Activated CD4-positive, alpha-beta memory T cell treated with anti-CD3 and anti-CD28 coated beads, Interleukin-2, amount 10 ng/mL, durations not matched to agents 7 days and 5 days (primary cell): ENCODE measurements at places on chromosomes 5 and 9.

GRCh38 chr9:36018891-36019720 is 17.6 kb upstream of the RECK start:
- H3K4me1 ChIP-seq = no peaks in the 10 kb centered on the region
- H3K27ac ChIP-seq = no peak overlapping the region
- DNase-seq = no peak
- H3K36me3 ChIP-seq = no peaks in the 10 kb centered on the region

DNA sequence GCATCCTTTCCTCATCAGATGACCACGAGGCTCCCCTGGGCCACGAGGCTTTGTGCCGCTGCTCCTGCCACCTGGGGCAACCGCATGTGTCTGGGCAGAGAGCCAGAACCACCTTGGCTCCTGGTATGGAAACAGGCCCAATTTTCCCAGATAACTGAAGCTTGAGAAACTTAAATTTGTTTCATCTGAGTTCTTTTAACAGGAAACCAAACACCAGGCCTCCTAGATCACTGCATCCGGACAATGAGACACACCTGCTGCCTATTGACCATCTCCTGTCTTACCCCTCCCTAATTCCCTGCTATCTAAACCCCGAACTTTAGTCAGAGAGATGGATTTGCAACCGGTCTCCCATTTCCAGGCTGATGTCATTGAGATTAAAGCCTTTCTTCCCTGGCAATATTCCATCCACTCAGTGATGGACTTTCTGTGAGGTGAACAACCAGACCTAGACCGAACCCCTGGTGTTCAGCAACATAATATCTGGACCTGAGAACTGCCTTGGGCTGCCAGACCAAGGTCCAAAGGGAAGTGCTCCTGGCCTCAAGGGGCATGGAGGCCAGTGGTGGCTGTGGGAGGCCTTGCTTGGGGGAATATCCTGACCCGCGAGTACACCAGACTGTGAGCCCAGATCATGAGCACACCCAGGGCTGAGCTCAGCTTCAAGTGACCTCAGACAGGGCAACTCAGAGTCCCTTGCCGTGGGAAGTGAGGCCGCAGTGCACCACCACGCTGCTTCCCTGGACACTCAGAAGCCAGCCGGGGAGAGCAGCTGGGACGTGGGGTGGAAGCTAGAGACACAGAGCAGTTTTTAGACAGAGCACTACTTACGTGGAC is 199.7 kb downstream of the HSPA4 start:
- no peaks in the 10 kb centered on the region for H3K36me3 ChIP-seq
- no peaks in the 10 kb centered on the region for H3K27me3 ChIP-seq
- DNase-seq = no peak
- H3K27ac ChIP-seq = no peak overlapping the region

DNA sequence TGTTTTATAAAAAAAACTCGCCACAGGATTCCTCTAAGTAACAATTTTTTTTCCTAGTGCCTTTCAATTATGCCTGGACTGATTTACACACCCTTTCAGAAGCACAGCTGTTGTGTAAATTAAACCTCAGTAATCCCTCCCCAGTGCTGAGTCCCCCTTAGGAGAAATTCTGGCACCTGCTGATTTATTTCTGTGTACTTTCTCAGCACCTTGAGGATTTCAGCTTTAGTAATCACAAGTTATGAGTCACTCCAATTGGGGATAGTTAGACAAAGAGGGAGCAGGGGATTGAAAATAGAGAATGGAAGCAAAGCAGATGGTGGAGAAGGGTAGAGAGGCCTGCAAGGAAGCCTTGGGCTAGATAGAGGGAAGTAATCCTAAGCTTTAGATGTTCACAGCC is 171.7 kb downstream of the TTLL11 start:
- no peak for DNase-seq
- no peaks in the 10 kb centered on the region for H3K4me1 ChIP-seq
- no peaks in the 10 kb centered on the region for H3K27me3 ChIP-seq
- H3K27ac ChIP-seq = no peak overlapping the region

DNA sequence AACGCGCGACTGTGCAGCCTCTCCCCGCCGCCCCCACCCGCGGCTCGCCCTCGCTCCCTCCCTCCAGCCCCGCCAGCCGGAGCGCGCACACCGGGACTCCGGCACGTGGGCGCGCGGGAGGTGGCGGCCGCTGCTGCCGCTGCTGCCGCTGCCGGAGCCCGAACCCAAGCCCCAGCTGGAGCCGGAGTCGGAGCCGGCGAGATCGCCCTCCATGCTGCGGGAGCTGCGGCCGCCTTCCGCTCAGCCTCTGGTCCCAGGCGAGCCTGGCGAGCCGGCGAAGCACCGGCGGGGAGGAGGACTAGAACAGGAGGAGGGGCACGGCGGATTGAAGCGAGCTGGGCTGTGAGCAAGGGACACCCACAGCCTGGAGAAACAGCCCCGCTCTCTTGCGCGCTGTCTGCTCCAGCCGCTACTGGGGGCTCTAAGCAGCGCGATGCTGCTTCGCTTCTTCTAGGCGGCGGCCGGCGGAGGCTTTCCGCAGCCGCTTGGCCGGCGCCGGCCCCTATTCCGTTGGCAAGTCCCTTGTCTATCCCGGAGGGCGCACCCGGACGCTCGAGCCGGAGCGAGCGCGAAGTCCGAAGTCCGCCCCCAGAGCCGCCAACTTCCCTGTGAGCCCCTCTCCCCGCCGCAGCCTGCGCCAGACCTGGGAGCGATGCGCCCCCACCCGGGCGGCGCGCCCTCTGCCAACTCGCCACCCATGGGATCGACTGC is 598.7 kb upstream of the SGCD start:
- H3K27ac ChIP-seq = no peak overlapping the region
- no peaks in the 10 kb centered on the region for H3K4me1 ChIP-seq
- no peak overlapping the region for H3K4me3 ChIP-seq
- no peaks in the 10 kb centered on the region for H3K36me3 ChIP-seq
- DNase-seq = no peak

GRCh38 chr5:174397206-174397605 is 327.2 kb upstream of the MSX2 start:
- no peaks in the 10 kb centered on the region for H3K4me1 ChIP-seq
- H3K27me3 ChIP-seq = peaks cover 1% of the 10 kb centered on the region

- H3K4me3 ChIP-seq = no peak overlapping the region
- no peaks in the 10 kb centered on the region for H3K27me3 ChIP-seq
- peaks cover 12% of the 10 kb centered on the region for H3K4me1 ChIP-seq
- DNase-seq = no peak
Measured at GRCh38 chr5:149857499-149857898, 87.1 kb downstream of the PDE6A start.

- H3K27me3 ChIP-seq = peaks cover 6% of the 10 kb centered on the region
- no peak overlapping the region for H3K27ac ChIP-seq
- DNase-seq = no peak
- no peak overlapping the region for H3K4me3 ChIP-seq
- H3K36me3 ChIP-seq = peaks cover 13% of the 10 kb centered on the region
Measured at GRCh38 chr9:136995362-136995761, 1.0 kb downstream of the CLIC3 start.

DNA sequence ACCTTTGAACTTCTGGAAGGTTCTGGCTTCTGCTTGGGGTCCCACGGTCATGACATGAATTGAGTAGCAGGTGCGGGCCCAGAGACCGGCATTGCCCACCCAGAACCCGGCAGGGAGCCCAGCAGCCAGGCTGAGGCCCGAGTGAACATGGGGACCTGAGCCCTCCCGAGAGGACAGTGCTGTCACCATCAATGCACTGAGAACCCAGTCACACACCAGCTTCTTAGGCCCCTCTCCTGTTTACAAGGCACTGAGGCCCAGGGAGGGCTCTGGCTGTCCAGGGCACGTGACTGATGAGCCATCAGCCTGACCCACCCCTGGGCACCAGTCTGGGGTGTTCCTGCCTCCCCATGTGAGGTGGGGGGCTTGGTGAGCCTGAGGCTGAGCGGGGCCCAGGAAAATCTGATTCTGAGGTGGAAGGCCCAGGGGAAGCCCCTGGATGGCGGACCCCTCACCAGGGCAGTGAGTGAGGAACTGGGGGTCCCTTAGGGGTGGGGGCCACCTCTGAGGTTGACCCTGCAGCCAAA is 60.3 kb upstream of the RNU6ATAC start:
- H3K27me3 ChIP-seq = no peaks in the 10 kb centered on the region
- H3K4me1 ChIP-seq = no peaks in the 10 kb centered on the region
- no peak for DNase-seq
- no peak overlapping the region for H3K27ac ChIP-seq
- H3K36me3 ChIP-seq = no peaks in the 10 kb centered on the region
- no peak overlapping the region for H3K4me3 ChIP-seq

- no peaks in the 10 kb centered on the region for H3K36me3 ChIP-seq
- no peaks in the 10 kb centered on the region for H3K4me1 ChIP-seq
- H3K4me3 ChIP-seq = no peak overlapping the region
- H3K27ac ChIP-seq = no peak overlapping the region
- no peak for DNase-seq
Measured at GRCh38 chr9:92185096-92185495, 69.9 kb upstream of the SPTLC1 start.

DNA sequence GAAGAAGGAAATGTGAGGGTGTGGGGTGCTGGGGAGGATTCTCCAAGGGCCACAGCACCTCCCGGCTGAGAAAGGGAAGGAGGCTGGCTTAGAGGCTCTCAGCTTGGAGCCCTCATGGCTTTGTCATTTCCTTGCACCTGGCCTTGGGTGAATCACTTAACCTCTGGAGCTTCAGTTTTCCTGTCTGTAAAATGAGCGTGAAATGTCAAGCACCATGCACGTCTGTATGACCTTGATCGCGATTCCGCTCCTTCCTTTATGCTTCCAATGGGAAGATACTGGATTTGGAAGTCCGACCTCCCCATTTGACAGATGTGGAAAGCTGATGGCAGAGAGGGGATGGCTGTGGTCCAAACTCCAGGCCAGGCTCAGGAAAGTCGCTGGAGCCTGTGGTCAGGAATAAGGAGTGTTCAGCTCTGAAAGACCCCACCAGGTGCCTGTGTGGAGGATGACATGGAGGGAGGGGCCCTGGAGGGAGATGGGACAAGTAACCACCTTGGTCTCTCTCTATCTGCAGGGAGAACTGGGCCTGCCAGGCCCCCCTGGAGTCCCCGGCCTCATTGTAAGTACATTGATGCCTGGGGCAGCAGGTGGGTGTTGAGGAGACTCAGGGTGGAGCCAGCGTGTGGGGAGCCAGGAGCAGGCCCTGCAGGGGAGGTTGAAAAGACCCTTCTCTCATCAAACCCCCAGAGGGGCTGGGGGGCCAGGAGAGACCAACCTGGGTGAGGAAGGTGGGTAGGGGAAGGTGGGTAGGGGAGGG is 66.5 kb downstream of the COL27A1 start:
- no peak overlapping the region for H3K27ac ChIP-seq
- H3K27me3 ChIP-seq = no peaks in the 10 kb centered on the region
- H3K4me3 ChIP-seq = no peak overlapping the region
- no peak for DNase-seq

GRCh38 chr5:179819296-179820126 is 1.2 kb upstream of the SQSTM1 start:
- peak overlapping the region; percentile 76 for H3K27ac ChIP-seq
- no peaks in the 10 kb centered on the region for H3K27me3 ChIP-seq
- H3K36me3 ChIP-seq = peaks cover 37% of the 10 kb centered on the region
- peak overlapping the region; percentile 70 for H3K4me3 ChIP-seq
- DNase-seq = peak; percentile 45
- peaks cover 51% of the 10 kb centered on the region for H3K4me1 ChIP-seq

- no peaks in the 10 kb centered on the region for H3K27me3 ChIP-seq
- H3K27ac ChIP-seq = no peak overlapping the region
- no peak for DNase-seq
- H3K36me3 ChIP-seq = no peaks in the 10 kb centered on the region
Measured at GRCh38 chr5:161042443-161042842, 190.4 kb upstream of the ATP10B start.

GRCh38 chr5:134106991-134107701 is 7.3 kb upstream of the TCF7 start:
- peaks cover 59% of the 10 kb centered on the region for H3K27me3 ChIP-seq
- H3K4me1 ChIP-seq = peaks cover 50% of the 10 kb centered on the region
- DNase-seq = no peak
- H3K36me3 ChIP-seq = no peaks in the 10 kb centered on the region
- no peak overlapping the region for H3K27ac ChIP-seq
- H3K4me3 ChIP-seq = no peak overlapping the region

DNA sequence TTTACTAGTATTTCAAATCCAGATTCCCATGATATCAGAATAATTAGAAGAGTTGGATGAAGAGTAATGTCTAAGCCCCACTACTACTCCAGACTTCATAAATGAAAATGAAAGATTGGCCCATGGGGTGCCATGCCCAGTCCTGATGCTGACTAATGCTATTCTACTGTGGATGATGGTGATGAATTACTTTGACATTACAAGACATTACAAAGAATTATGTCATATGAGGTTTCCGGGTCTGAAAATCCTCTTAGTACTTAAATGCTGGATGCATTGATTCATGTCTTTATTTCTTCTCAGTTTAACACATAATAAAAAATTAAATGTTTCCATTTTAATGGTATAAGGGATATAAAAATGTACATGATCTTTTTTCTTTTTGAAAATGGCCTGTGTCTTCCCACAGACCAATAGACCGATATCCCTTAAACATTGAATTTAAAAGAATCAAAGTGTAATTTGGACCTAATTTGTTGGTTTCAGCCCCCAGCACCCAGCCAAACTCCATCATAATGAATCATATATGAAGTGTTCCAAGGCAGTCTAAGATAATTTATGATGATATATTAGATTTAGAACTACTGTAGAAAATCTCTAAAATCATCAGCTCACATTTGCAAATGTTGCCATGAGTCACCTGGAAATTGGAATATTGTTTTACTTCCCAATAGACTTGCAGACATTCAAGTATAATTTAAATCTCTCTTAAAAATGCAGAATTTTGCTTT is 223.6 kb upstream of the SGCD start:
- H3K27ac ChIP-seq = no peak overlapping the region
- no peaks in the 10 kb centered on the region for H3K4me1 ChIP-seq
- H3K27me3 ChIP-seq = no peaks in the 10 kb centered on the region
- H3K4me3 ChIP-seq = no peak overlapping the region

GRCh38 chr5:170596482-170597044 is 92.7 kb downstream of the KCNIP1 start:
- no peaks in the 10 kb centered on the region for H3K36me3 ChIP-seq
- DNase-seq = no peak
- no peak overlapping the region for H3K27ac ChIP-seq
- H3K4me1 ChIP-seq = peaks cover 30% of the 10 kb centered on the region
- no peak overlapping the region for H3K4me3 ChIP-seq
- peaks cover 33% of the 10 kb centered on the region for H3K27me3 ChIP-seq

DNA sequence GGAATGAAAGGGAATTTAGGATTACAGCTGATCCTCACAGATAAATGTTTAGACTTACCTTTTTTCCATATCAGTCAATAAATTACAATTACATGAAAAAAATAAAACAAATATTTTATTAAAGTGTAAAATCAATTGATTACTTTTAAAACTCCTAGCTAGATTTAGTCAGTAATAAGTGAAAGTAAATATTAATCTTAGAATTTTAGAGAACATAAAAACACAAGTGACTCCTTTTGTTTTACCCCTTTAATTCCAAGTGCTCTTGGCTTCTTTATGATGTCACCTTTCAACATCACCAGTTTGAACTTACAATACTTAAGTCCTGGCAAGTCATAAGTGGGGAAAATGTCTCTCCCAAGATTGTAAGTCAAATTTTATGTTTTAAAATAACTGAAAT is at the start of gene CYLC2:
Gene CYLC2 (plus strand): TSS at position 301 of the 400 bp plus-strand sequence. CDS start 48 bp downstream, at position 349.
- DNase-seq = no peak
- H3K27ac ChIP-seq = no peak within 1 kb of the TSS
- no peaks in the 10 kb centered on the region for H3K36me3 ChIP-seq
- no peaks in the 10 kb centered on the region for H3K4me1 ChIP-seq
- no peak within 1 kb of the TSS for H3K4me3 ChIP-seq
- no peaks in the 10 kb centered on the region for H3K27me3 ChIP-seq
